T-helper 1 cell (primary cell): ENCODE measurements at places on chromosomes 3 and 15.

DNA sequence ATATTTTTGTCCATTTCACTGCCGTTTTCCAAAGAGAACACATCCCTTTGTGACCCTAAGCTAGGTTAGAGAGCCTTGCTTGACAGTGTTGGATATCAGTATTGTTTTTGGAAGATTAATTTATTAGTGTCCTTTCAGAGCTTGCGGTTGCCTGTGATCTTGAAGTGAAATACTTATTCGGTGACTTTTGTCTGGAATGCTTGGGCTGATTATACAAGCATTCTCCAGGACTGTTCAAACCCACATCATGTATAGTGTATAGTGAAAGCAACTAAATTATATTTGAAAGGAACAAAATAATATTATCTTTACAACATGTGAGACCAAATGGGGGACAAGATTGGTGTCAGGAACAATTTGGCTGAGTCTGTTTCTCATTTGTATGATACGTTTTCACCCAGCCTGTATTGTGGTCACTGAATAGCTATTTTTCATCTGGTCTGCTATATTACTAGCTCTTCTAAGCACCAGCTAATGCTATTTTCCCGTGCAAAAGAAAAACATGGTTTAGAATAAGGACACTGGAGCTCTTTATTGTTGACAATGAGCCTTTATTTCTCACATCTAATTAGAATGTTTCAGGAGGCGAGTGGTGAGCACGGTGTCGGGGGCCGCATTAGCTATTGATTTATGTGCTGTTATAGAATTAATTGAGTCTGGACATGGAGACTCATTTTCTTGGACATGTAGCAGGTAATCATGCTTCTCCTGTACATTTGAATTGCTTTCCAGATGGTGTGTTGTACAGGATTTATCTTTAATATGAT is 158.1 kb downstream of the APBA2 start:
- DNase-seq, result no peak

- DNase-seq, result no peak
Measured at GRCh38 chr3:98114264-98114663, 16.3 kb upstream of the OR5H1 start.

DNA sequence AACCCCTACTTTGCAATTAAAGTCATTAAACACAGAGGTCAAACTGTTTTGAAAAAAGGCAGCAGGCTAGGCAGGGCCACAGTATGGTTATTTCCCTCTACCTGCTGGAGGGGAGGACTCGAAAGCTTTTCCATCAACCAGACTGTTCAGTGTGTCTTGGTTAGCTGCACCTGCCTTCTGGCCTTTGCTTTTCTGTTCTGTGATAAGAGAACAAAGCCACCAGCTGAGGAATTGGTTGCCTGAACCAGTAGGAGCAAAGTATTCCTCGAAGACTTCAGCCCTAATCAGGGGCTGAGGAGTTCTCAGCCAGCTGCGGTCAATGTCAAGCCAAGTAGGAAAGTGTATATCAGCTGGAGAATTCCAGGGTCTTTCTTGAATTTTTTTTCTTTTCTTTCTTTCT is 132.5 kb downstream of the SOX2 start:
- no peak for DNase-seq

DNA sequence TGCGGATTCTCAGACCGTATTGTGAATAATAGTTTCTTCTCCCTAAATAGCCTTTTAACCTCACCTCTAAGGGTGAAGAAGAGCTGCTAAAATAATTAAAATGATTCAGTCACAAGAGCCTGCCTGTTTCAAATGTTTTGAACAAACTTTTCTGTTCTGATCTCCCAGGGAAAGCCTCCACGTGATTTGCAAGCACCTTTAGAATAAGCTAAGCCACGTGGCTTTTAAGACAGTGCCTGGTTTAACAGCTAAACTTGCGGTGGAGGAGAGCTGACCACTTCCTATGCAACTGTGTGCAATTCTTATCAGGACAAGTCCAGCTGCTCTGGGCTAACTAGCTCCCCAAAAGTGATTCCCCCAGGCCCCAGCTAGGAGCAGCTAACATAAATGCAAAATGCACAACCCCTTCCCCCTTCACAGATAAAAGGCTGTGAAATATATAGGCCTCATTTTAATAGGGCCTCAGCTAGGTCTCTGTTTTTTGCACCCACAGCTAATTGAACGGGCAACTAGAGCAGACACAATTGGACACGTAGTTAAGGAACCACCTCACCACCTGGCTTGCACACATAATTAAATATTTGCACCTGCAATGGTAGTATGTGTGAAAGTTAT is 401.2 kb upstream of the NR2F2 start:
- DNase-seq, result no peak

DNA sequence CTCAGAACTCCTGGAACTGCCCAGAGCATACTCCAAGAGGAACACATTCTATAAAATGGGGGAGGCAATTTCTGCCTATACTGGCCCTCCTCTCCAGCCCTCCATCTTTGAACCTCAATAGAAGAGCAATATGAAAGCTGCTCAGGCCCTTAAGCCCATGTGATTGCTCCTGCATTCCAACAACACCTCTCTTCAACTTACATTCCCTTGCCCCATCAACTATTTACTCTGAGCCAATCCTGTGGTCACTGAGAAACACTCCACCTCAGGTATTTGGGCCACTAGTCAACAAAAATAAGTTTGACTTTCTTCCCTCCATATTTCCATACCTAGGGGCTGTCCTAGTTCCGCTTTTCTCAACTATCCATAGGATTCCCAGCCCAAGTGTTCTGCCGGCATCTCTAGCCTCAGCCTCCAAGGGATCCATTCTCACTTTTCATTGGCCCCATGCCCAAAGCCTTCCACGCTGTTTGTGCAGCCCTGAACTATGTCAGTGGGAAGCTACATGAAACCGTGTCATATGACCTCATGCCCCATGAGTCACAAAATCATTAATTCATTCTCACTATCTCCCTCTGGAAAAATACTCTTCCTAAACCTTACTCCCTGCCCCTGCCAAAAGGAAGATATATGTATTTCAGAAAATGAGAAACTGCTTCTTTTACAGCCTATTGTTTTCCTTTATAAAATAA is 61.6 kb downstream of the GJD2 start:
- DNase-seq, result no peak

DNA sequence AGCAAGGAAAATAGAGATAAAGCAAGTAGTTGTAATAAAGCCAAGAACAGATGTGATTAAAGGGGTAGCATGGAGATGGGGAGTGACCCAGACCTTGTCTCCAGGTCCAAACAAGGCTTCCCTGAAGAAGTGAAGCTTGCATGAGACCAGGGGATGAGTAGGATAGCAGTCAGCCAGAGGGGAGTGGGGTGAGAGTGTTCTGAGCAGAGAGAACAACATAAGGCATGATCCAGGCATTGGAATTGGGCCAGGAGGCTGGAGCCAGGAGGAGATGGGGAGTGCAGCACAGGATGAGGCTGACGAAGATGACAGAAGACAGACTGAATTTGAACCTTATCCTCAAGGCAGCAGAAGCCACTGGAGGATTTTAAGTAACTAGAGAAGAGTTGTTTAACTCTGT is 7.2 kb downstream of the TMOD2 start:
- DNase-seq, result no peak

DNA sequence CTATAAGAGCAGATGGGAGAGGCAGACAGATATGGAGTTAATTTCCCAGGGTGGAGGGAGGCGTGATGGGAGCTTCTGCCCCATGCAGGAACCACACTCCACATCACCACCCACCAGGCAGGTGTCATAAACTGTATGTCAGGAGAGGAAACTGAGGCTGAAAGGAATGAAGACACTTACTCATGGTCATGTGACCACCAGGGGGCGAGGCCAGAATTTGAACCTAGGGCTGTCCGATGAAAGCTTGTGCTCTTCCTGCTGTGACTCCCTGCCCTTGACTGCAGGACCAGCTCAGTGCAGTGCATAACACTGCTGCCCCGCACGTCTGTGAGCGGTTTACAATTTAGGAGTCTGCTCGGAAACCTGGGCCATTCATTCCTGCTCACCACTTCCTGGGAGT is 28.8 kb downstream of the NUP210 start:
- DNase-seq, result no peak

- DNase-seq, result no peak
Measured at GRCh38 chr3:139173372-139174108, 128.8 kb upstream of the PRR23C start.

DNA sequence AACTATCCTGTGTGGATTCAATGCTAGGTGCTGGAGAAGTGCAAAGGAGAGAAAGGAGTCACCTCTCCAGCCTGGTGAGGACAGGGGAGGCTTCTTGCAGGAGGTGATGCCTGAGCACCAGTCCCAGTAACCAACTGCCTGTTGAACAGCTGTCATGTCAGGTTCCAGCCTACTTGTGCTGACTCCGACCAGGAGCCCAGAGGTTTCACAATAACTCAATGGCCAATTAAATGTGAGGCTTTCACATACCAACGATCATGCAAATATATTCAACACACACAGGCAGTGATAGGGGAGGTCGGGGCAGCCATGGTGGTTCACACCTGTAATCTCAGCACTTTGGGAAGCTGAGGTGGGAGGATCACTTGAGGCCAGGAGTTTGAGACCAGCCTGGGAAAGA is 7.7 kb downstream of the SORD start:
- DNase-seq, result no peak

DNA sequence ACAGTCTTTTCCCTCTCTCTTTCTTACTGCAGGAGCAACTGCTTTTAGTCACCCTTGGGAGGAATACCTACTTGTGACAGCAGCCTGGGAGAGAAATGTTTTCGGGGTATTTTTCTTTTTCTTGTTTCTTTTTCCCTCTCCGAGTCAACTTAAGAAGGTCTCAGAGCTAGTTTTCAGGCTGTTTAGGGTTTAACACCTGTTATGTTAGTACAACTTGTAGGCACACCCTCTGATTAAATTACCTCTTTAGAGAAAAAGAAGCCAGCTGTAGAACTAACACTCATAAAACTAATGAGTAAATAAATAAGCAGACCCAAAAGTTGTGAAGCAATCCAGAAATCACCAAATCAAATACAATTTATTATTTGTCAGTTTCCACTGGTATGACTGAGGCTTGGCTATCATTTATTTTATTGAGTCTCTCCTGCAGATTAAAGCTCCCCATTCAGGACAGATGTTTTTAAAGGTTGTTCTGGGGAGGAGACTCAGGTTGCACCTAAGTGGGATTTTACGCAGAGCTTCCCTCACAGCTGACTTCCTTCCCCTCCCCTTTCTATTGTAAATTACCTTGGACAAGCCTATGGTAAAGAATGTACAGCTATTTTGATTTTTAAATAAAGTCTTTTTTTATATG is 112.5 kb downstream of the FOXB1 start:
- DNase-seq, result no peak

GRCh38 chr3:164451072-164451910 is 627.0 kb downstream of the SI start:
- no peak for DNase-seq

- no peak for DNase-seq
Measured at GRCh38 chr3:64815789-64816188, 128.0 kb upstream of the ADAMTS9 start.

GRCh38 chr15:82935382-82935781 is 17.1 kb downstream of the HOMER2 start:
- no peak for DNase-seq

GRCh38 chr3:159771865-159772611 is 216.6 kb upstream of the IL12A start:
- DNase-seq, result no peak

- DNase-seq, result no peak
Measured at GRCh38 chr15:82315519-82316246, 33.6 kb downstream of the GOLGA6L10 start.

DNA sequence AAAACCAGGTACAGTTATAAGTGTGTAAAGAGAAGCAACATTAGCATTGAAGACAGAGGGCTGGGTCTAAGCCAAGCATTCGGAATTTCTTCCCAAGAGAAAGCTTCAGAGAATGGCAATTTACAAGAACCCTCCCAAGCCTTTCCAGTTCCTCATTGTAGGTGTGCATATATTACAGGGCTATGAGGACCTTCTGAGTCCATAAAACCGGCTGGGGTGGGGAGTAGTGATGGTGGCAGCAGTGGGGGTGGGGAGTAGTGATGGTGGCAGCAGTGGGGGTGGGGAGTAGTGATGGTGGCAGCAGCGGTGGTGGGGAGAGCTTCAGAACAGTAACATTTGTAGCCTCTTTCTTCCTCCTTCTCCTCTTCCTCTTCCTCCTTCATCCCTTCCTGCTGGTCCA is 368.7 kb upstream of the UMPS start:
- no peak for DNase-seq

- DNase-seq, result no peak
Measured at GRCh38 chr3:67678665-67679064, 24.3 kb upstream of the SUCLG2 start.

DNA sequence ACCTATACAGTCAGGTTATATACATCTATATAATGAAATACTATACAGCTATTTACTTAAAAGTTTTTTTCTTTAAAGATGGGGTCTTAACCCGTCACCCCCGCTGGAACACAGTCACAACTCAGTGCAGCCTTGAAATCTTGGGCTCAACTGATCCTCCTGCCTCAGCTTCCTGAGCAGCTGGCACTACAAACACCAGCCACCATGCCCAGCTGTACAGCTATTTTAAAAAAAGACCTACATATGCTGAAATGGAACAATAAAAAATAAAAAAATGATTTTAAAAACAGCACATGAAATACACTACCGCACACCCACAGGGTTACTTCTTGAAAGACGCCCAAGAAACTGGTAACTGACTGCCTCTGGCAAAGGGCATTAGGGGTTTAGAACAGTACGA is 3.8 kb downstream of the NCBP2 start:
- no peak for DNase-seq

- no peak for DNase-seq
Measured at GRCh38 chr3:114005481-114005880, 50.8 kb downstream of the CCDC191 start.

DNA sequence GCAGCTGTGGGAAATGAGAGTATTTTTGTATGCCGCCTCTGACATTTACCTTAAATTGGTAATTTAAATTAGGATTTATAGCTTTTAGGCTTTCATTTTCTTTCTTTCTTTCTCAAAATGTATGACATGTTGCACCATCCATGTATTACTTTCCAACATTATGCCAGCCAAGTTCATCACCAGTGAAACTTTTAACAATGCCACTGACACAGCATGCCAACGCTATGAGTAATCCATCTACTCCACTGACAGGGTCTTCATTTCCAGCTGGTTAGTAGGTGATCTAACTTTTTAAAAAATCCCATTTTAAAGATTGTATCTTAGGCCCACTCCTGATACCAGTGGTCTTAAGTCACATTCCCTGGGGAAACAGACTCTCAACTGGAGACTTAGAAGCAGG is 21.8 kb upstream of the CLDN16 start:
- no peak for DNase-seq

DNA sequence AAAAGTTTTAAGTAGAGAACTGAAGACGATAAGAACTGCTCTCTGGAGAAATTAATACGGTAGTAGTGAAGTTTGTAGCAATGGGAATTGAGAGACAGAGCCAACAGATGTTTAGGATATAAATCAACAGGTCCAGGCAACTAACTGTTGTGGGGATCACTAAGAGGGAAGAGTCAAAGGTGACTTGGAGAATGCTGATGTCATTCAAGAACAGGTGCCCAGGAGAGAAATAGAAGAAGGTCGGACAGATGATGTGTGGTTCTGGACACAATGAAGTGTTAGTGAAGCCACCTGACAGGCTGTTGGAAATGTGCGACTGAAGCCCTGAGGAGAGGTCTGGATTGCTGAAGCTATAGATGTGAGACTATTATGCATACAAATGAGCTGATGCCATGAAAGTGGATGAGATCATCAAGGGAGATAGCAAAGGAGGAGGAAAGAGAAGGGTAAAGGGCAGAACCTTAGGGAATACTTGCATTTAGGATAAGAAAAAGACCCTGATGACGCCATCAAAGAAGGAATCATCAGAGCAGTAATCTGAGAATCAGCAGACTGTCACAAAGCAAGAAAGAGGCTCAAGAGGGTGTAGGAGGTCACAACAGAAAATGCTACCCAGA is 183.7 kb downstream of the FRMD5 start:
- DNase-seq, result no peak

GRCh38 chr3:71582612-71583565 is 639 bp downstream of the FOXP1 start:
- DNase-seq, result peak; percentile 35

GRCh38 chr15:88699861-88700260 is 61.0 kb downstream of the ISG20 start:
- no peak for DNase-seq
